CD4-positive, alpha-beta T cell treated with Interleukin-15 for 4 hours (primary cell): ENCODE measurements at places on chromosomes 4 and X.
A peak's percentile ranks its signal among the peaks of the same experiment; 100 is the strongest.

DNA sequence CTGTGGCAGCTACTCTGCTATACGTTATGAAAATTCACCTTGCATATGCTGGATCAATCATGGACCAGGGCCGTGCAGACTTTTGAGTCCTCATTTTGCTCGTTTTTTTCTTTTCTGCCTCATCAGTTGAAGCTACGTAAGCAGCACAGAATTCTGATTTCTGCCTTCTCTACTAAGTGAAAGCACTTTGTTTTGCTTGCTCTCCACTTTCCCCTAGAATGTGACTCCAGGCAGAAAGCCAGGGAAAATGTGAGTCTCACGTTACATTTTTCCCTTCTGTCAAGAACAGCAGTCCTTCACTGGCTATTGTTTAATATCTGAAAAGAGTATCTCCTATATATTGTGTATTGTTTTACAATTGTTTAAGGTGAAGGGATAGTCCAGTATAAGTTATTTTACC lies 1840.1 kb downstream of the PCDH7 start:
- no peak for DNase-seq

DNA sequence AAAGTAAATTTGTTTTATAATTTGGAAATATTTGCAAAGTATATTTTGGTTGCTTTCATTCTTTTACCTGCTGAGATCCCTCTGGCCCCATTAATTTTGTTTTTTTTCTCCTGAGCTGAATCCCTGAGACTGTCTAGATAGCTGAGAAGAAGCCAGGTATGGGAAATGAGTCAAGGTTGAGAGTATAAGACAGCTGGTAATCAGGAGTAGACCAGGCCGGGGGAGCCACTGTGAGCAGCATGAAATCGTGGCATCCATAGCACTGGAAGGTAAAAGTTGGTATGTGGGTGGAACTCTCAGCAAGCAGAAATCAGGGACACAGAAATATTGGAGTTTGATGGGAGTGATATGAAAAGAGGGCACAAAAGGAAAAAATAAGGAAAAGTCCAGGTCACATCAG lies 164.5 kb downstream of the FHIP1A start:
- no peak for DNase-seq

DNA sequence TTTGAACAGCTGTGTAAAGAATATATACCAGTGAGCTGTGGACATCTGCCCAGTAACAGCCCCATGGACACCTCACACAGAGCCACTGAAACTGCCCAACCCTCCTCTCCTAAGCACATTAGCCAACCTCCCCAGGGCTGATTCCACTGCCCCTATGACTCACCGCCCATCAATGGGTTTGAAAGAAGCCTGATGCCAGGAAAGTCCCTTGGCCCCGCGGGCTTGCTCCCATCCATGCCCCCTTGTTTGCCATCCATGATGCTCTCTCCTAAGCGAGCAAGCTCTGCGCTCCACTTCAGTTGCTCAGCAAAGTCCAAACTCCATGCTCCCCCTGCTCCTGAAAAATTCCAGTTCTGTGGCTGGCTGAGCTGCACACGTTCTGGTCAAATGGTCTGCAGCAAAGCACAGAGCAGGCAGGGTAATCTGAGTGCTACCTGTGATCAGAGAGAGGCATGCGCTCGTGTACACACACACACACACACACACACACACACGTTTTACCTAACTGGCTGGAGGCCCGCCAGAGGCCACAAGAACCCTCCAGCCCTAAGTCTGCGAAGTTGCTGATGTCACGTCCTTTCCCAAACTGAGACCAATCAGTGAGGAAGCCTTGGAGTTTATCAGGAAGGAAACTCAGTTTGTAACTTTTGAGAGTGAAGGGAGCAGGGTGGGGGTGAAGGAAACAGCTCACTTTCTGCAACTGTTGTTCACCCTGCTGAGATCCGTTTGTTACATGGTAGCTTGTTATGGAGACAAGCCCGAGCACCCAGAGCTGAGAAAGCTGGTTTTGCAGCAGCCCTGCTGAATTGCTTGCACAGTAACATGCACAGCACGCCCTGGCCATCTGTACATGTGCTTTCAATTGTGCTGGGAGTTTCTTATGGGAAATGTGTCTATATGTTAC lies at the start of gene ASB9:
Gene ASB9, minus strand, starts transcription at position 466 of the 904 bp plus-strand sequence. Its CDS starts 209 bp downstream, at position 257.
- DNase-seq = peak; percentile 3

GRCh38 chr4:84944947-84945346 lies 21.5 kb downstream of the WDFY3 start:
- no peak for DNase-seq

DNA sequence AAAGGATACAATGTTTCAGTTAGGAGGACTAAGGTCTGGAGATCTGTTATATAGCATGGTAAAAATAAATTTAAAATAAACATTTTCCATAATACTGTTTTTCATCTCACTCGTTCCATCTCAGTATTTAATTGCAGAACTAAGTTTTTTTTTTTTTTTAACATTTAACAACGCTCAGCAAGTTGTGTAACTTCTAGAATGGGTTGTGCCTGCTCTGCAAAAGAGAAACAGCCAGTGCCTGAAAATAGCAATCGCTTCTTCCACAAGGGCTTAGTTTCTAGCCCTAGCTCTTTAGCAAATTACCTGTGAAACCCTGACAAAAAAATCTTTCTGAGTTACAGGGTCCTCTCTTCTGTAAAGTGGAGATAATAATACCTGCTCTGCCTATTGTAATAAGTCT lies 41.9 kb downstream of the CNGA1 start:
- no peak for DNase-seq

DNA sequence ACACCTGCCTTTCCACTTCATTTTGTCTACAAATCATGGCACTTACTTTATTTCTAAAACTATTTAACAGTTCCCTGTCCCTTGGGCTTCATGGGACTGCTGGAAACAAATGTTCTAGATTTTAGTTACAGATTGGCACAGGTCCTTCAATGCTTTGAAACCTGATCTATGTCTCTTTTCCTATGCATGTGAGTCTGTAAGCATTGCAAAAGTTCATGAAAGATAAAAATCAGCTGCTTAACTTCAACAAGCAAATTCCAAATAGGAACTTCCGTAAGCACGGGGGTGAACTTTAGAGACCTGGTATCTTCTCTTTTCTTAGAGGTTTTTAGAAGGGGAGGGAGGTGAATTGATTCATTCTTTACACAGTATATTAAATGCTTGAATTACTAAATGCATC lies 9.5 kb downstream of the LGI2 start:
- no peak for DNase-seq

- no peak for DNase-seq
Measured at GRCh38 chrX:1463581-1463980, 10.9 kb upstream of the ASMTL start.

- no peak for DNase-seq
Measured at GRCh38 chr4:69064391-69064790, 31.9 kb upstream of the UGT2B7 start.

DNA sequence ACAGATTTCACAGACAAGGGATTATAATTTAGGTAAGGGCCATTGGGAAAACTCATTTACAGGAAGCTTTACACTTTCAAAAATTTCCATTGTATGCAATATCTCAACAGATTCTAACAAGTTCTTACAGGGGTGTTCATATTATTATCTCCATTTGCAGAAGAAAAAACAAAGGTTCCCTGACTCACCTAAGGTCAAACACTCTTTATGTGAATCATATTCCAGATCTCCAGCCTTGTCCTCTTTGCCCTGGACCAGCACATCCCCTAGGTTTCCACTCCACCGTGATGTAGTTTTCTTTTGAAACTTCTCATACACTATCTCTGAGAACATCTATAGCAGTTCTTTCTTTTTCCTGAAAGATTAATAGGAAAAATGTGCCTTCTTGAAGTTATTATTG lies 96.4 kb upstream of the HS3ST1 start:
- no peak for DNase-seq

DNA sequence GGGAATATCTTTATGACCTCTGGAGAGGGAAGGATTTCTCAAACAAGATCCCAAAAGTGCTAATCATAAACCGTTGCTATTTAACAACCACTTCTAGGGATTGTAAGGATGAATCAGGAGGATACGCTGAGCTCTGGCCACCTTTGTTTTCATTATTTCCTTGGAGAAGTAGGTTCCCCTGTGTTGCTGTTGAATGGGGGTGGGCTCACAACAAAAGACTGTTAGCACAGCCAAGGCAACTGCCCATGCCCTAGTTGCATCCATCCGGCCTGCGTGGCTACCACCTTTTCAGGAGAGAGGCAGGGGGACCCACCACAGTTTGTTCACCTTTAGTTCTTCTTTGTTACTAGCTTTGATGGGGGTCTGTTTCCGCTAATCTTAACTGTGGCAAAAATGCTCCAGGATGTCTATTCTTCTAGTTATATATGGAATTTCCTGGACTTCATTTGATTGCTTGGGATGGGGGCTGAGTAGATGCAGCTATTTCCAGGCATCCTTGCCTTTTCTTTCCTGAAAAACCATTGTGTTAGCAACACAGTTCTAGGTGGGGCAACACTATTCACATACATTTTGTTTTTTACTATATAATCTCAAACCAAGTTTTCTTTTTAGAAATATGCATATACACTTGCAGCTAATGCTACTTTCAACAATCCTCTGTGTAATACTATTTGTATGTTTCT lies 95.4 kb downstream of the KDR start:
- no peak for DNase-seq

- no peak for DNase-seq
Measured at GRCh38 chr4:108052558-108053120, 63.0 kb downstream of the HADH start.

DNA sequence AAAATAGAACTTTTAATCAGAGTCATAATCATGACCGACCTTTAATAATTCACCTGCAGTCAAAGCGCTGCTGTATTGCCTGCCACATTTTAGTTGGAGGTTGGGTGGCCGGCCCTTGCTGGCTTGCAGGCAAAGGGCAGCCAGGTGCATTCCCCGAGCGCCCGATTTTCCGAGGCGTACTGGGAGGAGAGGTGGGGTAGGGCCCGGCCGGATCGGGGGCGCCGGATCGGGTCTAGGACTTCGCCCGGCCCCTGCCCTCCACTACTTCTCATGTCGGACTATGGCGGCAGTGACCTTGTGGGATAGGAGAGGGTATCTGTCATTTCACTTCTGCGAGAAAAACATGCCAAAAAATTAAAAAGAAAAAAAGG lies 2.5 kb upstream of the RS1 start:
- DNase-seq = peak; percentile 2

- DNase-seq = no peak
Measured at GRCh38 chr4:111957997-111958396, 187.3 kb upstream of the FAM241A start.

GRCh38 chr4:153507310-153508073 lies 41.3 kb downstream of the TMEM131L start:
- no peak for DNase-seq

DNA sequence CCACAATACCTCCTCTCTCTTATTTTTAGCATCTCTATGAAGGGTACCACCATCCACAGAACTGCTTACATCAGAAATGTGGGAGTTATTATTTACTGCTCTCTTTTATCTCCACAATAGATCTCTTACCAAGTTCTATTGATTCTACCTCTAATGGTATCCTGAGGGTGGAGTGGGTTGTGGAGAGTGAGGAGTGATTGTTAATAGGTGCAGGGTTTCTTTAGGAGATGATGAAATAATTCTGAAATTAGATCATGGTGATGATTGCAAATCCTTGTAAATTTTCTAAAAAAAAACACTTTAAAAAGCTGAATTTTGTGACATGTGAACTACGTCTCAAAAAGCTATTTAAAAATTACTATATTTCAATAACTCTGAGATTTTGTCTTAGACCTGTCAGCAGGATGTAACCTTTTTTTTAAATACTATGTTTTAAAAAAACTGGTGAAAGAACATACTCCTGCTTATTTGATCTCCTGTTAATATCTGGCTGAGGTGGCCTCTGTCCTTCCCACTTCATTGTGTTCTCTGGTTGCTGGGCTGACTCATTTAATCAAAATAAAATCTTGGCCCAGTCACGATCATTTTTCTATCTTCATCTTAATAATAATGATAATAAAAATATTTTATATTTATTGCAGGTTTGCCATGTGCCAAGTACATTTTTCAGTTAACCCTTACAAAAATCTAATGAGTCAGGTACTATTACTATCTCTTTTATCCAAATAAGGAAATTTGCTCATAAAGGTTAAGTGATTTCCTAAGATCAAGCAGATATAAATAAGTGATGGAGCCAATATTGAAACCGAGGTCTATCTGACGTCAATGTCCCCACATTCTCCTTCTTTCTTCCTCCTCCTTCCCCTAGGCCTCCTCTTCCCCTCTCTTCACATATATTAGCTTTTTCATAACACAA lies 73.5 kb downstream of the GLUD2 start:
- DNase-seq = no peak

DNA sequence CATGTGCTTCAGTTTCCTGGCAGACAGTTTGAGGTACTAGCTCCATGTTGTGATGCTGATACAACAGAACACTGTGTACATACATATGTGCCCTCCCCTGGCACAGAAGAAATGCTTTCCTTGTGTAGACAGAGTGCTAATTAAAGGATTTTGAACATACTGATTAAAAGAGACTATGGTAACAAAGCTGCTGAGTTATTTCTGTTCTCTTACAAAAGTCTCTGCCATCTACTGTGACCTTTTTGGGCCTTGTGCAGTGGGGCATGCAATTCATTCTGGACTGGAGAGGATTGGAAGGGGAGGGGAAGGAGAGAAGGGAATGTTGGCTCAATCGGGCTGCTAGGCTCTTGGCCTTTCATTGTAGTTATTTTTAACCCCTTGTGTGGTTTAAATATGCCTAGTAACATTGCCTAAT lies 6.0 kb downstream of the PDLIM5 start:
- DNase-seq = no peak

- peak; percentile 19 for DNase-seq
Measured at GRCh38 chr4:98261405-98262291, 464 bp downstream of the RAP1GDS1 start.

DNA sequence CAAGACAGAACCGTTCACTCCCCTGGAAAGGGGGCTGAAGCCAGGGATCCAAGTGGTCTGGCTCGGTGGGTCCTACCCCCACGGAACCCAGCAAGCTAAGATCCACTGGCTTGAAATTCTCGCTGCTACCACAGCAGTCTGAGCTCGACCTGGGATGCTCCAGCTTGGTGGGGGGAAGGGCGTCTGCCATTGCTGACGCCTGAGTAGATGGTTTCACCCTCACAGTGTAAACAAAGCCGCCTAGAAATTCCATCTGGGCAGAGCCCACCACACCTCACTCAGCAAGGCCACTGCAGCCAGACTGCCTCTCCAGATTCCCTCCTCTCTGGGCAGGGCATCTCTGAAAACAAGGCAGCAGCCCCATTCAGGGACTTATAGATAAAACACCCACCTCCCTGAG lies 13.4 kb upstream of the PBDC1 start:
- DNase-seq = no peak

DNA sequence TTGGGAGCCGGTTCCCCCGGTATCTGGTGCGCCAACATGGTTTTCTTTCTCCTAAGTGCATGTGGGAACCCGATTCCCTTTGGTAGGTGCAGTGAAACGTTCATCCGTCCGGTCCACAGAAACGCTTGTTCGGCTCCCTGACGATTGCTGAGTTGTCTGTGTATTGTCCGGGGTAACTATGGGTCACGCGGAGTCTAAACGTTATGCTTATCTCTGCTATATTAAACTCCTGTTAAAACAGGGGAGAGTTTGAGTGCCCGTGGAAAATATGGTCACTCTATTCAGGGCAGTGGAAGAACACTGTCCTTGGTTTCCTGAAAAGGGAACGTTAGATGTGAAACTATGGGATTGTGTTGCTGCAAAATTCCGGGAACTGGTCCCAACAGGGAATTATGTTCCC lies 32.4 kb upstream of the MGST2 start:
- DNase-seq = no peak

GRCh38 chrX:136572030-136572429 lies 40.0 kb downstream of the VGLL1 start:
- DNase-seq = peak; percentile 24

- DNase-seq = no peak
Measured at GRCh38 chr4:25976780-25977179, 62.8 kb downstream of the SMIM20 start.
